ENCODE measurements at places on chromosomes 13 and 19.

GRCh38 chr19:5903056-5903623 lies 450 bp downstream of the NDUFA11 start:
- DNase-seq: no peak

DNA sequence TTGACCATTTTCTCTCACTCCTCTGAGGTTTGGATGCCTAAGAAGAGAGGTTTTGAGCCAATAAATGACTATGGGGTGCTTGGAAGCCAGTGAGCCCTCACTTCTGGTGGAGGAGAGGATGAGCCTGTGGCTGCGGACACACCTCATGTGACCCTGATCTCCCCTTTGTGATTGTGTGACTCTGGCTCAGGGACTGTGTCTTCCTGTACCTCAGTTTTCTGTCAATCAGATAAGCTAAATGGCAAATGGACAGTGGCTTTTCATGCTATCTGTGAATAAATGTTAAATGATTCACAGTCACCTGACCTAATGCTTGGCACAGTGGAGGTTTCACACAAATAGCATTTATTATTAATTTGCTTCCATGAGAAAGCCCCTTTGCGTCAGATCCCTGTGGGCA lies 2.7 kb downstream of the PSG8 start:
- no peak for DNase-seq

GRCh38 chr13:44934724-44935123 lies 54.5 kb downstream of the NUFIP1 start:
- DNase-seq: no peak

- DNase-seq: no peak
Observed at GRCh38 chr13:71589032-71589431, 278.0 kb downstream of the DACH1 start.

DNA sequence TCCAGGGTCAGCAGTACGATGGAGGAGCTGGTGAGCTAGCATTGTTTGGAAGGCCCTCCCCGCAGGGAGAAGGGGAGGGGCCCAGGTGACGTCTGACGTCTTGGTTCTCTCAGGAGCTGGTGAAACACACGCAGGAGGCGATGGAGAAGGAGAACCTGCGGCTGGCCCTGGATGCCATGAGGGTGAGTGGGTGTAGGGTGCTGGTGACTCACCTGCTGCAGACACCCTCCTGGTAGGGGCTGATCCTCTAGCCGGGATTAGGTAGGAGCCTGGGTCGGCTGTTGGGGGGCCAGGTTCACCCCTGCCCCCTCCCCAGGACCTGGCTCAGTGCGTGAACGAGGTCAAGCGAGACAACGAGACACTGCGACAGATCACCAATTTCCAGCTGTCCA lies 55.8 kb downstream of the VAV1 start:
- no peak for DNase-seq

DNA sequence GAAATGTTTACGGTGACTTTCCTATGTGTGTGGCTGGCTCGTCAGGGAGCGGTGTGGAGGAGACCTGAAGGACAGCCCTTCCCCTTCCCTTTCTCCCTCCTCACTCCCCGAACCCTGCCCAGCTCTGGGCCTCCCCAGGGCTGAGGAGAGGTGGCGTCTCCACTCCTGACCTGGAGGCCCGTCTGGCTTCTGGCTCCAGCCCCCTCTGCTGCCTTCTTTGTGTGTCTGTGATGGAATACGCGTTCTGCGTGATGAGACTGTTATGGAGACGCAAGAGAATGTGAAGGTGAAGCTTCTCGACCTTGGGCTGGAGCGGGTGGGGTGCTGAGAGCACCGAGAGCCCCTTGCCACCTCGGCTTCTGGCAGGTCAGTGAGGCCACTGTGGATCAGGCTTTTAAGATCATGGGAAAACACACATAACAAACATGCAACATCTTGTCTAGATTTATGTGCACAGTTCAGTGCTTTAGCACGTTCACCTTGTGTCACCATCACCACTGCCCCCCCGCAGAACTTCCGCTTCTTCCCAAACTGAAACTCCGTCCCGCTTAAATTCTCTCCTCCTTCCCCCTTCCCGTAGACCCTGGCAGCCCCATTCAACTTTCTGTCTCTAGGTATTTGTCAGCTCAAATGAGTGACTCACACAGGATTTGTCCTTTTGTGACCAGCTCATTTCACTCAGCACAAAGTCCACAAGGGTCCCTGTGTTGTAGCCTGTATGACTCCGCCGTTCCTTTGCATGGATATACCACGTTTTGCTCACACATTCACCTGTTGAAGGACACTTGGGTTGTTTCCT lies 24.7 kb downstream of the ATP11A start:
- no peak for DNase-seq

GRCh38 chr19:57888107-57888559 lies 704 bp downstream of the ZNF814 start:
- no peak for DNase-seq

DNA sequence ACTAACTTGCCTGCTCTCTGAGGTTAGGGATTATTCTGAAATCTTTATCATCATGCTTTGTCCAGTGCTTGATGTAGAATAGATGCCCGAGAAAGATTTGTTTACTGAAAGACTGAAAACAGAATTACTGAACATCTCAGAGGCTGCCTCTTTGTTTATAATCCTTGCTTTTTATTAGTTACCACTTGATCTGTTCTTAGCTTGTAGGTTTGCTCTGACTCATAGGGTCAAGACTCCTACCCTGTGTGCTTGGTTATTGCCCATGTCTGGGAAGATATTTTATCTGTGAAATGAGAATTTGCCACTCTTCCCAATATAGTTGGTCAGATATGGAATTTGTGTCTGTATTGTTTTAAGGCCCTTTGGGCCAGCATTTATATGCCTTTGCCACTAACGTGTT lies 675.3 kb downstream of the DIAPH3 start:
- DNase-seq: no peak

DNA sequence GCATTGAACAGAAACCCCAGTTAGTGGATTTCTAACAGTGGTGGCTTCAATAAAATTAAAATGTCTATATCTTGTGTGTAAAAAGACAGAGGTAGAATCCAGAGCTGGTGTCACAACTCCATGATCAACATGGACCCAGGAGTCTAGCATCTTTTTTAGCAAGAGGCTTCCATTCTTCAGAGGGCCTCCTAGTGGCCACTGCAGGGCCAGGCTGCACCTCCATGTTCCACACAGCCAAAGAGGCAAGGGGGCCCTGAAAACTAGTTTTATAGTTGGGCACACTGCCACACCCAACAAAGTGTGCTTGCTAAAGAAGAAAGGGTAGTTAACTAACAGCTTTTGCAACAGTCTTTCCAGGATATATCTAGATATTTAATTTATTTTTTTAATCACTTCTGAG lies 12.9 kb downstream of the N4BP2L1 start:
- DNase-seq: peak; percentile 51

- DNase-seq: no peak
Observed at GRCh38 chr13:23462815-23463559, 29.5 kb upstream of the SACS start.

GRCh38 chr13:113962975-113963374 lies 10.9 kb downstream of the C13orf46 start:
- DNase-seq: no peak

DNA sequence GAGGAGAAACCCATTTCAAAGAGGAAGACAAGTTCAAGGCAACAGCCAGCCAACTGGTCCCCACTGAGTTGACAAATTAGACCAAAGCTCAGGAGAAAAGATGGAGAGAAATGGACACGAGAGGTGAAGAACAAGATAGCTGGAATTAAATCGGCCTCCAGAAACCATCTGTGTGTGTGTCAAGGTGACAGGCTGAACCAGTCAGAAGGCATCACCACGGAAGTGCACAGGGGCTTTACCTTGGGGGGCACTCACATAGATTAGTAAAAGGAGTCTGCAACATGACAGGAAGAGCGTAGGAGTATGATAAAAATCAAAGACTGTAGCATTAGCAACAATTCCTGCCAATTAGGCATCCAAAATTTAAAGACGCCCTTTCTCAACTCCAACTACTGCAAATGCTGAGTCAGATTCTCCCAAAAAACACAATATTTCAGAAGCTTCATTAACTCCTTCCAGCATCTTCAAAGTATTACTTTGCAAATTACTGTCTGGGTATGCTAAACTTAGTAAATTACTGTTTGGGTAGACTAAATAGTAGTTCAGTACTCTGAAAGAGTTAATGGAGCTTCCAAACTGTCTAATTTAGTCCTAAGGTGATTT lies 66.2 kb downstream of the FOXO1 start:
- peak; percentile 57 for DNase-seq

DNA sequence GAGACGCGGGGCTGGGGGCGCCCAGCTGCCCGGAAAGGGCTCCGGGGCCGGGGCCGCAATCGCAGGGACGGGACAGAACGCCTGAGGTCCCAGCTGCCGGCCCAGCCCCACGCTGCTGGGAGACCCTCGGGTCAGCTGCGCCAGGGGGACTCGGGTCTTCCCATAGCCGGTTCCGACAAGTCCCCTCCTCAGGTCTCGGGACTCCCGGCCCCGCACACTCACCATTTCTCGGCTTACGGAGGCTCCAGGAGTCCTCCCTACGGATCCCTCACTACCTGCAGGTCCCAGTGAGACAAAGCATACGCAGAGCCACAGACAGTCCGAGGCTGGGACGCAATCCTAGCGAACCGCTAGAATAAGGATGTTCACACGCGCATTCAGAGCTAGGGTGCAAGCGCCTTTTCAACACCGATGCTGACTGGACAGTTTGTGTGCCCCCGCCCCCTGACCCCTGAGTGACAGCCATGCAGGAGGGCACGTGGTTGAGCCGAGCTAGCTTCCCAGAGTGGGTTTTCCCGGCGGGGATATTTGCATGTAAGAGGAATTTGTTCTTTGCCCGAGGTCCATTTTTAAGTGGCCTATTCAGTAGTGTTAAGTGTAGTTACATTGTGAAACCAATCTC lies 13.6 kb downstream of the ZNF490 start:
- no peak for DNase-seq

- DNase-seq: no peak
Observed at GRCh38 chr19:28884786-28885476, 328.0 kb downstream of the UQCRFS1 start.

GRCh38 chr19:30217461-30217860 lies 154.7 kb upstream of the ZNF536 start:
- no peak for DNase-seq

- DNase-seq: no peak
Observed at GRCh38 chr19:44741258-44741731, 7.2 kb upstream of the BCL3 start.

GRCh38 chr19:1252221-1252820 lies 3.9 kb downstream of the MIDN start:
- no peak for DNase-seq
